ENCODE measurements at places on chromosomes 16 and 17. TPM values are rescaled to one million over a fixed set of nuclear protein-coding genes. Genes with fewer than 3 reads are reported as not detected.

The HSD17B1 gene
- total RNA-seq: 2.6 TPM

The KCNAB3 gene
- total RNA-seq: 2.7 TPM

The DPEP1 gene
- 0.24 TPM for total RNA-seq

The GLTPD2 gene
- total RNA-seq: not detected

The KRTAP2-1 gene
- total RNA-seq: not detected

The CARD14 gene
- 0.60 TPM for total RNA-seq

The ZNF213 gene
- total RNA-seq: 1.3 TPM

The MT1M gene
- total RNA-seq: not detected

The ABR gene
- total RNA-seq: 92.7 TPM

The FBXO39 gene
- total RNA-seq: not detected

The C17orf100 gene
- total RNA-seq: 3.9 TPM

DNA sequence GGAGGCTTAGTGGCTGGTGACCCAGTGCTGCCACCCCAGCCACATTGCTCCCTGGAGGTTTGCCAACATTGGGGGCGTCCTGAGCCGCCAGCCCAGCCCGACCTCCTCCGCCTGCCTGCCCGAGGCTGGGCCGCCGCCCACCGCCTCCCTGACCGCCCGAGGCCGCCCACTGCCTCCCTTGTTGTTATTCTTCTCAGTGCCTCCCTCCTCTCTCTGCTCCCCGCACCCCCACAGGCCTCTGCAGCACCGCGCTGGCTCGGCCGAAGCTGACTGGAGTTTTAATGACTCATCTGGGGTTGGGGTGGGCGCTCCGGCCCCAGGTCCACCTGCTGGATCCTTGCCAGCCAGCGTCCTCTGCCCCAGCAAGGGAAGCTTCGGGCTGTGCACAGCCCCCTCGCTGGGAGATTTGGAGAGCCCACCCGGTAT, 102.5 kb downstream of the RBFOX3 start:
- no peak for DNase-seq

DNA sequence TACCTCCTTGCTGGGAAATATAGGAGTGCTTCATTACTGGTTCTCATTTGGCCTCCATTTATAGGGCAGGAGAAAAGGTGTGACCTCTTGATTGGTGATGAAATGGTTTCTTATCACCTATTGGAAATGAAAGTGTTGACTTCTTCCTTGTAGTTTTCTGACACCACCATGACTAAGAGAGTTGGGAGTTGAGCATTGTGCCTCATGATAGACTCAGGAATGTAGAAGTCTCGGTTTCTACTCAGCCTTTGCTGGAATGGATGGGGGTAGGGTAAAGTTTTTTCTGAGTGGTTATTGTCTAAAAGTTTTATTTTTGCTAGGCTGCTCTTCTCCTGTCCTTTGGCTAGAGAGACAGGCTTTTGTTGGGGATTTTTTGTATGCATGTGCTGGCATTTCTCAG, 117.4 kb downstream of the PHKB start:
- no peak for DNase-seq

GRCh38 chr16:84175350-84176081, 11.3 kb downstream of the TAF1C start:
- DNase-seq: peak; percentile 79

DNA sequence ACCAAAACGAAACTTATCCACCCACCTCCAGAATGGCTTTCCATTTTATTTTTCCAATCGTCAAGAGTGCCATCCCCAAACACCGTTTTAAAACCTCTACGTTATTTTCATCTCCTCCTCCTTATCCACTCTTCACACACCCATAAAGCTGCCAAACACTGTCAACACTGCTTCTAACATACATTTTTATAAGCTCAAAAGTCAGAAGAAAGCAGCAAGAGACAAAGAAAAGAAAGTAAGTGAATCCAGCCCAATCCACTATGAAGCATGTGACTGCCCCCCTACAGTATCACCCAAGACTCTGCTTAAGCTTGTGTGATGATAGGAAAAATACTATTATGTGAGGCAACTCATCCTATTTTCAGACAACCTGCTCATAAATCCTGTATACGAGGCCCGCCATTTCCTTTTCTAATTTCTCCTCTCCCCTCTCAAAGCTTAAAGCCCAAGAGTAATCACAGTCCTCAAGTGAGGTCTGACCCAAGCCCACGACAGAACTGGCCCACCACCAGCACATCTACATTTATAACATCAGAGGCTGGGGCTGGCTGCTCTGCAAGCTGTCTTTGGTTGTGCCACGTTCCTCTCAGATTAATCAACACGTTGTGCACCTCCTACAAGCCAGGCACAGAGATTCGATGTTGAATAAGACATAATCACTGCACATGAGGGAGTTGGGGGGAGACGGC, 16.3 kb downstream of the USP31 start:
- DNase-seq: no peak

GRCh38 chr16:53755026-53755910, 51.3 kb downstream of the FTO start:
- DNase-seq: no peak

- no peak for DNase-seq
Observed at GRCh38 chr17:39600288-39600996, 7.3 kb downstream of the NEUROD2 start.

GRCh38 chr16:84055801-84056634, 13.4 kb upstream of the SLC38A8 start:
- DNase-seq: no peak

GRCh38 chr16:67250045-67250327, 1.2 kb downstream of the SLC9A5 start:
- no peak for DNase-seq

DNA sequence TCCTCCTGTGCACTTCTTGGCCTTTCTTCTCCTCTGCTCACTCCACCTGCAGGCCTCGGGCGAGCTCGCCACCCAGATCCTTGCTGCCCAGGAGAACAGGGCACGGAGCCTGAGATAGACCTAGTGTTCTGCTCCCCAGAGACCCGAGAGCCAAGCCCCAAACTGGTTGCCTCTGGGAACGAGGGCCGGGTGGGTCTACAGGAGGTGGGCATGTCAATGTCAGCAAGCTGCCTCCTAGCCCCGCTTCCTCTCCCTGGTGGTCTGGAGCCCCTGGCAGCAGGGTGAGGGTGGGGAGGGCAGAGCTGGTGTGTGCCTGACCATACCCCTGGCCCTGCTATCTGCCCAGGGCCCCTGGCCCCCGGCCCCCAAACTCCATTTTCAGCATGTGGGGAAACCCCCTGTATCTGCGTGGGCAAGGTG, 841 bp upstream of the NDRG4 start:
- DNase-seq: no peak

- DNase-seq: no peak
Observed at GRCh38 chr16:4172070-4172469, 55.8 kb upstream of the ADCY9 start.

GRCh38 chr16:86971251-86971650, 345.9 kb downstream of the C16orf95 start:
- DNase-seq: no peak

GRCh38 chr16:81638286-81638945, 140.7 kb upstream of the PLCG2 start:
- DNase-seq: no peak

DNA sequence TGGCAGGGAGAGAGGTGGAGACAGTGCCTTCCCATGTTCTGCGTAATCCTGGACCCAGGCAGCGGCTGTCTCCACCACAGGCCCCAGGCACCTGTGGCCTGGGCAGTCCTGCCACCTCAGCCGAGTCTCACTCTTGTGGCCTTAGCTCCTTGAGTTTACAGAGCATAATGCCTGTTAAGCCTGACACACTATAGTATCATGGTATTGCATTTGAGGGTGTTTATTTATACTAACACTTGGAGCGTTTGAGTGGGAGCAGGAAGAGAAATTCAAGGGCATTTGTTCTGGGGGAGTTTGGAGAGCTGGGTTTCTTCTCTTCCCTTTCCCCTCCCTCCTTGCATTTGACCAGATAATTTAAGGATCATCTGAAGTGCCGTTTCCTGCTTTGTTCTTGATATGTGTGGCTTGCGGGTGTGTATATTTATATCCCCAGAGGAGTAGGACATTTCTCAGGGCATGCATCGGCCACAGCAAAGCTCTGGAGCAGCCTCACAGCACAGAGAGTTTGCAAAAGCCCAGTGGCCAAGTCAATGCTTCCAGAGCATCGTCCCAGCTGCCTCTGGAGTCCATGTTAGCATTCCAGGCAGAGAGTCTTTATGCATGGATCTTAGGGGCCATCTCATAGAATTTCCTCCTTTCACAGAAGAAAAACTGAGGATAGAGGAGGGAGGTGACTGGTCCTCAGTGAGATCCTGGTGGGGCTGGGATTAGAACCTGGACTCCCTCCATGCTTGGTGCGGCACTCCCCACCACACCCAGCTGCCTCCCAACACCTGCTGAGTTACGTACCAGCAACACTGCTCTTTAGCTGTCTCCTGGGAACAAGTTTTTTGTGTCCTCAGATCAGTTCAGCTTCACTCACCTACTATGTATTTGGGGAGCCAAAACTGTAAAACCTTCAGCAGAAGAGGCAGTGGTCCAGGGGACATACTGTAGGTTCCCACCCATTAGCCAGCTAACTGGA, 222.8 kb downstream of the CCDC182 start:
- no peak for DNase-seq

- DNase-seq: peak; percentile 33
Observed at GRCh38 chr16:71648921-71649320, 22.9 kb downstream of the MARVELD3 start.

DNA sequence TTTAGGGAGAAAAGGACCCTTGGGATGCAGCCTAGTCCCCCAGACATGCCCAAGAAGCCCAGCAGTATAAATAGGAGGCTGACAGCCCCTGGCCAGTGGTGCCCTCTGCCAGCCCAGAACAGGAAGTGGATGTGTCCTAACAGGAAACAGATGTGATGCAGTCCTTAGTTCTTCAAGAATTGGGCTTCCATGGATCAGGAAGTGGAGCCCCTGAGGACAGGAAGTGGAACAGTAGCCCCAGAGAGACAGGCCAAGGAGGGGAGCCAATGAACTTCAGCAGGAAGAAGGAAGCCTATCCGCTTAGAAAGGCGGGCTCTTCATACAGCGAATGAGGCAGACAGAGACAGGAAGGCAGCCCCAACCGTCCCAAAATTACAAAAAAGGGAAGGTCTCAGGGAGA, 7.2 kb downstream of the CTF1 start:
- DNase-seq: no peak

- no peak for DNase-seq
Observed at GRCh38 chr16:8594149-8594666, 3.9 kb upstream of the TMEM114 start.

GRCh38 chr16:74622005-74622404, 15.1 kb upstream of the GLG1 start:
- no peak for DNase-seq

GRCh38 chr17:60457148-60457547, 34.9 kb downstream of the CHCT1 start:
- no peak for DNase-seq

- DNase-seq: no peak
Observed at GRCh38 chr17:77602062-77602746, 356.3 kb upstream of the TNRC6C start.

GRCh38 chr17:76384987-76385891, 830 bp downstream of the SPHK1 start:
- DNase-seq: peak; percentile 47

GRCh38 chr16:82960918-82961317, 334.1 kb downstream of the CDH13 start:
- DNase-seq: no peak

DNA sequence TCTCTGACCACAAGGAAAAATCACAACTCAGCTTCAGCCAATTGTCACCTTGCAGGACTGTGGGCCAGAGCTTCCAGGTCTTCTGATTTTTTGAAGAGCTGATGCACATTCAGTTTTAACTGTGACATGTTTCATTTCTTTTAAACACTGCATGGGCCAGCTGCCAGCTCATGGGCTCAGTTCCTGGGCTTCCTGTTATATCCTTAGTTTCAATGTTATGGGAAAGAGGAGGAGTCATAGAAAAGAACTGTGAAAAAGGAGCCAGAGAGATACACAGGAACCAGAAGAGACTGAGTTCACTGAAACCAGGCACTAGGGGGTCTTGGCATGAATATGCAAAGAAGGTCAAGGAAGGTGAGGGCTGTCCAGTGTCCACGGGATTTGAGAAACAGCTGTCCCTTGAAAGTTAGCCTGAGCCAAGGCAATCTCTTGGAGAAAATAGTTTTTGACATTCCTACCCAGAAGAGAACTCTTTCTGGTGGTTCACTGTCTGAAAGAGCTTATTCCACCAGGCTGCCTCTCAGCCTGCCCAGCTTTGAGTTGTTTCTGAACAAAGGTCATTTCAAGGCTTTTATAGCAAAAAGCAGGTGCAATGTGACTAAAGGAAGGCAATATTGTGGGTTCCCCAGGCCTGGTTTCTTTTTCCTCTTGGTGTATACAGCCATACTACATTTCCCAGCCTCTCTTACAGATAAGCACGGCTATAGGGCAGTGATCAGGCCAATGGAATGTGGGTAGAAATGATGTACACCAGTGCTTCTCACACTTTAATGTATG, 10.5 kb downstream of the PDILT start:
- DNase-seq: no peak

- no peak for DNase-seq
Observed at GRCh38 chr16:13429416-13429815, 490.5 kb upstream of the ERCC4 start.

DNA sequence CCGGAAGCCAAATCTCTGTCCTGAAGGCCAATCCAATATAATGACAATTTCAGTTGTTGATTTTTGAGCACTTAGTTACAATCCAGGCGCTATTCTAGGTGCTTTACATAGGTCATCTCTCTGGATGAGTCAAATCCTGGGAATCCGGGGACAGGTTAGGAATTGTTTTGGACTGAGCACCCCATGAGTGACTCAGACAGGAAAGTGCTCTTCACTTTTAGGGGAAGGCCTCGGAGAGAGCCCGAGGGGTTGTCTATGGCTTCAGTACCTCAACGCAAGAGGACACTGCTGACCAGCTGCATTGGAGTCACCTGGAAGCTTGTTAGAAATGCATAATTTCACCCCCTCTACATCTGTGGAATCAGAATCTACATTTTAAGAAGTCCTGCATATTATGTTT, 108.8 kb downstream of the IRX5 start:
- DNase-seq: no peak

DNA sequence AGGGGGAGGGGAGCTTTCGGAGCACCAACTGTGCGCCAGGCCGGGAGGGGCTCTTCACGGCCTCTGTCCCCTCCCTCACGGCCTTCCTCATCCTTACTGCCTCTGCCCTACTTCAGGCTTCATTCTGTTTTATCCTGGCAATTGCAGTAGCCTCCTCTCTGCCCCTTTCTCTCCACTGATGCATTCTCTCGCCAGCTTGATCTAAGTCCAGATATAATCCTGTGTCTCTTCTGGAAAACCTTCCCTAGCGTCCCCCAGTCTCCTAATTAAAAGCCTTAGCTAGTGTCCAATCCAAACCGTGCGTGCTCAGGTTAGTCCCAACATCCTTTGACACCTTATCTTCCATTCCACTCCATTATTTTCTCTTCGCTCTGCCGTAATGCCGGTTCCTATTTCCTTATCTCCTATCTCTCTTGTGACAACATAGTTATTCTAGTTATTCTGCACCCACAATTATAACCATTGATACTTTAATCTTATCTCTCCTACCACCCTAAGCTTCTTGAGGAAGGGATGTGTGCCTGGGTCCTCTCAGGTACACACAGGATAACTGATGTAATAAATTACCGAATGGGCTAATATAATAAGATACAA, 869 bp downstream of the ZNF48 start:
- DNase-seq: no peak

GRCh38 chr16:85950136-85950918, 51.4 kb downstream of the IRF8 start:
- DNase-seq: no peak

Data from neural progenitor cell (in vitro differentiated cells).